T-cell (primary cell): ENCODE measurements at places on chromosomes 7 and 10. TPM values are rescaled to one million over a fixed set of nuclear protein-coding genes. Genes with fewer than 3 reads are reported as not detected.

SNX13 gene
- 33.6 TPM for total RNA-seq

FOXP2 gene
- not detected for total RNA-seq

DNA sequence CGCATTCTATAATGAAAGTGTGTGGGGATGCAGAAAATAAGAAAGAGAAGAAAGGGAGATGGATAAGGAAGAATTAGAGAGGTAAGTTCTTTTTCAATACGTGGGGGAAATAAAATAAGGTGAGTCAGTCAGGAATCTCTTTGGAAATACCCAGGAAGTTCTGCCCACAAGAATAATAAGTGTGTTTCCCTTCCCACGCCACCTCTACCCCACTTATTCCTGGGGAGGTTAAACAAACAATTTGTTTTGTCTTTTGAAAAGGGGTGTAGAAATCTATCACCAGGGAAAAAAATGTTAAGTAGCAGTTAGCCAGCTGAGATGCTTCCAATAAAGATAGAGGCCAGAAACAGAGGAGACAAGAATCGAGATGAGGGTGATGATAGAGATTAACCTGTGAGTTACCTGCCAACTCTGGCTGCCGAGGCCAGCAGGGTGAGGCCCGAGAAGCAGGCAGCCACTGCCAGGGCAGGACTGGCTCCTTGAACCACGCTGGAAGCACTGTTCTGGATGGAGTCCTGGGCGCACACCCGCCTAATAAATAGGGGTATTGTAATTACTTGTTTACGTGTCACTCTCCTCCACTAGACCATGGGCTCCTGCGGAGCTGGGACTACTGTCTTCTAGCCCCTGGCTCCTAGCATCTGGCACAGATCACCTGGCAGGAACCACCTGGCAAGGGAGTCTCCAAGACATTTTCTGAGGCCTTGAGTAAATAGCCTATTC is 191.3 kb downstream of the FGFR2 start:
- no peak for DNase-seq

GRCh38 chr10:94199565-94199964 is 163.2 kb downstream of the NOC3L start:
- DNase-seq = no peak
